ENCODE measurements at places on chromosomes 6 and 20. TPM values are rescaled to one million over a fixed set of nuclear protein-coding genes. Genes with fewer than 3 reads are reported as not detected.
A peak's percentile ranks its signal among the peaks of the same experiment; 100 is the strongest.

Gene SNAP25
- total RNA-seq, result not detected

- H3K27ac ChIP-seq, result no peak overlapping the region
- no peak for DNase-seq
- H3K4me1 ChIP-seq, result no peaks in the 10 kb centered on the region
Observed at GRCh38 chr6:45951321-45952167, 64.1 kb downstream of the CLIC5 start.

DNA sequence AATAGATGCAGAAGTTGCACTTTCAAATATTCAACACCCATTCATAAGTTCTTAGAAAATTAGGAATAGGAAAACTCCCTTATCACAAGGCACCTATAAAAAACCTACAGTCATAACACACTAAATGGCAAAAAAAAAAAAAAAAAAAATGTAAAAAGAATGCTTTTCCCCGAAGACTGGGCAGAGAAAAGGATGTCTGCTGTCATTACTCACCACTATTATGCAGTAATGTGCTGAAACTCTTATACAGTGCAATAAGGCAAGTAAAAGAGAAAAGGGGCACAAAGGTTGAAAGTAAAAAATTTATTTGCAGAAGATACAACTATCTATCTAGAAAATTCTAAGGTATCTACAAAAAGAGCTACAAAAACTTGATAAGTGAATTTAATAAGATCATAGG, 607.8 kb upstream of the ARID1B start:
- H3K36me3 ChIP-seq, result no peaks in the 10 kb centered on the region
- no peak overlapping the region for H3K4me3 ChIP-seq
- peaks cover 1% of the 10 kb centered on the region for H3K27me3 ChIP-seq
- peaks cover 40% of the 10 kb centered on the region for H3K4me1 ChIP-seq
- H3K27ac ChIP-seq, result no peak overlapping the region
- DNase-seq, result no peak

DNA sequence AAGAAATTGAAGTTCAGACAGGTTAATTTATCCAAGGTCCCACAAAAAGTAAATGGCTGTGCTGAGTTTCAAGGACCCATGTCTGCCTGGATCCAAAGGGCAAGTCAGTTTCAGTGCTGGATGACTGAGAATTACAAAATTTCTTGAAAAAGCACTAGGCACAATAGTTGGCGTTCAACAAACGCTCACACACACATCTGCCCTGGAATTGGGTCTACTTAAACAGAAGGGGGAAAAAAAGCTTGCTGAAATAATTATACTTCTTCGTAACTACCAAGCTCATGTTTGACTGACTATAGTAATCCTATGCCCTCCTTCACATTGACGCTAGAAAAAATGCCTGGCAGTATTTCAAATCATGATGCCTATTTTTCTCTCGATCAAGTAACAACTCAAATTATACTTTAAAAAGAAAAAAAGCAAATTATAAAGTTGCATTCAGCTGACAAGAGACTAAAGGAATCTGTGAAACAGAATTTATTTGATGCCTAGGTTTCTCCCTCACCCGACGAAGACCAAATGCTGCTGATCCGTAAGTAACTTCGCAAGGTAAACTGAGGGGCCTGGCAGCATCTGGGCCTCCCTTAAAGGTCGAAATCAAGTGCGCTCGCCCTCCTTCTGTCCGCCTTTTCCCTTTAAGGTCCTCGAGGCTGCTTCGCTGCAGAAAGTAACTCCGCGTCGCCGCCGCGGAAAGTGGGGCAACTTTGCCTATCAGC, 650 bp upstream of the CD2AP start:
- no peaks in the 10 kb centered on the region for H3K27me3 ChIP-seq
- H3K27ac ChIP-seq, result peak overlapping the region; percentile 96
- H3K4me1 ChIP-seq, result peaks cover 27% of the 10 kb centered on the region

Gene CALHM6
- total RNA-seq, result 10.9 TPM
